ENCODE measurements at places on chromosomes 6 and 20.

DNA sequence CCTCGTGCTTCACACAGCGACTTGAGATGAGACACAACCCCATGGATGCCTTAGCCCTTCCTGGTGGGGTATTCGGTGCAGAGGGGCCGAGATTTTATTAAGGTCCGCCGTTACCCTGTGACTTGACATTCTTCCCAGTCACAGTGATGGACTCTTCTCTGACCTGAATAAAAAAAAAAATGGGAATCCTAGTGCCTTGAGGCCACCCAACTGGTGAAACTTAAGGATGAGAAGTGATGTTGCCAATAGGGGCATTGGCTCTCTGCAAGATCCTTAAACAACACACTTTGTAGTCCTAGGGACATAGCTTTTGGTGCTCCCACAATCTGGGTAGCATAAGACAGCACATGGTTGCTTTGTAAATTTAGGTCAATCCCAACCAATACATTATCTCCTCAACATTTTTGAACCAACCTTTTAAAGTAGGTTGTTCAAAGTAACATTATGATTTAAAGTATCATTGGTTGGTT is 814 bp upstream of the ADNP start:
- no peak for DNase-seq

GRCh38 chr6:107354451-107354850 is 104.9 kb downstream of the PDSS2 start:
- DNase-seq = no peak

DNA sequence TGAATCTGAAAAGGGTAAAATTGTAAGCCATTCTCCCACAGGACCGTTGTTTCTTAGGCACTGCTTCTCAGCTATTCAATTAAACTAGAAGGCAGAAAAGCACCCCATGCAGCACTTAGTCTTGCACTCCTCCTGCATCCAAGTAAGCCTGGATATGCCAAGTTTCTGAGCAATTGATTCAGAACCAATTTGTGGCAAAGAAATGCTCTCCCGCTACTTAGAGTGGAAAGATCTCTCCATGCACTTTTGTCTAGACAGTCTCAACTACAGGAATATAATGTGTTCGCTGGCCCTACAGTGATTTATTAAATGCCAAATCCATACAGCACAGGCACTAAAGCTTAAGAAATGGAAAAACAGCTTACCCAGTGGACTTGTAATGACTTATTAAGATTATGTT is 338.5 kb downstream of the HACE1 start:
- no peak for DNase-seq

GRCh38 chr6:105215506-105215905 is 35.7 kb upstream of the POPDC3 start:
- no peak for DNase-seq

GRCh38 chr20:1757606-1758512 is 100.3 kb upstream of the SIRPG start:
- no peak for DNase-seq

GRCh38 chr6:160883999-160884398 is 107.6 kb upstream of the MAP3K4 start:
- DNase-seq = no peak

All from activated CD4-positive, alpha-beta T cell treated with anti-CD3 and anti-CD28 coated beads, Interleukin-2, amount 50 U/mL, for 24 hours (primary cell).